Psoas muscle (tissue), 8 donors: ENCODE measurements at places on chromosomes 13 and 19. TPM values are rescaled to one million over a fixed set of nuclear protein-coding genes. Genes with fewer than 3 reads are reported as not detected.

- DNase-seq, result no peak
These were observed 528.4 kb upstream of the NBEA start for GRCh38 chr13:34413538-34414210.

- no peak for DNase-seq
These were observed 14.6 kb upstream of the SERPINE3 start for GRCh38 chr13:51324714-51325420.

DNA sequence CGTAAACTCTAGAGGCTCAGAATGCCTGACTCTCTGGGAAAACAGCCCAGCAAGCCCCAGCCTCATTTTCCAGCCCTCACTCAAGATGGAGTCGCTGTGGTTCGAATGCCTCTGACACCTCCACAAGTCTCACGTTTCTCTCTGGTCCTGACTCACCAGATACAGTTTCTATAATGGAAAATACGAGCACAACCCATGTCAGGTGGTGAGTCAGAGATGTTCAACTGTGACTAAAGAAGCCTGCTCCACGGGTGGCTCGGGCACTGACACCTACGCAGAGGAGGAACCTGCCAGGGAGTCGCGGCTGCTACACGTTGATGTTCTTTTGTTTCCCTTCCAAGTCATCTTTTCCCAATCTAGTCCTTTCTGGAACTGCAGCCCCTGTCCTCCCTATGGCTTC lies 87.1 kb upstream of the STK24 start:
- no peak for DNase-seq

- peak; percentile 7 for DNase-seq
These were observed 6.1 kb upstream of the C13orf46 start for GRCh38 chr13:113979791-113980471.

- no peak for DNase-seq
These were observed 1.6 kb downstream of the WDR88 start for GRCh38 chr19:33133438-33134031.

DNA sequence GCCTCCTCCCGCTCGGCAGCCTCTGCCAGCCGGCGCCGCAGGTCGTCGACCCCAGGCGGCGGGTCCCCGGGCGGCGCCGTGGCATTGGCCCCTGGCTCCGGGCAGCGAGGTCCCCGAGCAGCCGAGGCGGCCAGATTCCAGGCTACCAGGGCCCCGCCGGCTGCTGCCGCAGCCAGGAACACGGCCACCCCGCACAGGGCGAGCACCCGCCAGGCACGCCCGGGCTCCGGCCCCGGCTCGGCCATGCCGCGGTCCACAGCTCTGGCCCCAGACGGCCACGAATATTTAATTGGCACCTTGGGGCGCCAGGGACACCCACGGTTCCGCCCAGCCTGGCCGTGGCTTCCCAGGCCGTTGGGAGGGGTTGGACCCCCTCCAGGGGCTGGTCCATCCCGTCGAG lies at the start of gene CCDC194:
CCDC194 (minus strand) TSS at position 283 of the 400 bp plus-strand sequence; CDS start at position 245, 38 bp downstream.
- DNase-seq, result no peak

DNA sequence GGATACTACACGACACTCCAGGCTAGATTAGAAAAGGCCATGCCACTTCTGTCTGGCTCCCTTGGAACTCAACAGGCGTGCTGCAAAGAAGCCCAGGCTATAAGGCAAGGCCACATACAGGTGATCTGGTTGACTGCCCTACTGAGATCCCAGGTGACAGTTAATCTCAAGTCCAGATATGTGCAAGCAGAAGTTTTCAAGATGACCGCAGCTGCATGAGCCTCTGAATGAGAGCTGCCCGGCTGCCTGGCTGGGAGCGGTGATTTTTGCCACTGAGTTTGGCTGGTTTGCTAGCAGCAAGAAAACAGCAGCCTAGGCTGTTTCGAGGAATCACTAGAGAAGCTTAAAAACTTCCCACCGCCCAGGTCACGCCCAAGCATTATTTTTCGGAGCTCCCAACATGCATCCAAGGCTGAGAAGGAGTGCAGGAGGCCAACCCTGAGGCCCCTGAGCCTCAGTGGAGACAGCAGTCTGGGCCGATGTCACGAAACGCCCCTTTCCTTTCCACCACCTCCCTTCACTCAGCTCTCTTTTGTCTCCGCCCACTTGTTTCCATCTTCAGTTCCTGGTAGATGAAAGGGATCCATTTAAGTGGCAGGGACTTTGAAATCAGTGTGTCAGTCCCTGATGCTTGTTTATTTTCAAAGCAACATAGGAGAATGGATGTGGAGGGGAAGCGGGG lies 14.0 kb upstream of the URI1 start:
- no peak for DNase-seq

DNA sequence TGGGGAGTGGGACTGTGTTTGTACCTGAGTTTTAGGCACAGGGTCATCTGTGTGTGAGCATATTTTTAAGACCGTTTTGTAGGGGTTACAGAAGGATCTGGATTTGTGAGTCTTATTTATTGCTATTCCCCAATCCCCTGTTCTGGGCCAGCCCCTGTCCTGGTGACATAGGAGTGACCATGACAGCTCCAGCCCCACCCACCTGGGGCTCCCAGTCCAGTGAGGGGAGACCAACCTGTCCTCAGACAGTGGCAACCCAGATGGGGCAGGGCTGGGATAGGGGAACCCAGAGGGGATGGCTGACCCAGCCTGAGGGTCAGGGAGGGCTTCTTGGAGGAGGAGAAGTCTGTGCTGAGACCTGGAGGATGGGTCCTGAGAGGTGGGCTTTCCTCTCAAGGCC lies 10.7 kb downstream of the TMEM160 start:
- DNase-seq, result no peak

DNA sequence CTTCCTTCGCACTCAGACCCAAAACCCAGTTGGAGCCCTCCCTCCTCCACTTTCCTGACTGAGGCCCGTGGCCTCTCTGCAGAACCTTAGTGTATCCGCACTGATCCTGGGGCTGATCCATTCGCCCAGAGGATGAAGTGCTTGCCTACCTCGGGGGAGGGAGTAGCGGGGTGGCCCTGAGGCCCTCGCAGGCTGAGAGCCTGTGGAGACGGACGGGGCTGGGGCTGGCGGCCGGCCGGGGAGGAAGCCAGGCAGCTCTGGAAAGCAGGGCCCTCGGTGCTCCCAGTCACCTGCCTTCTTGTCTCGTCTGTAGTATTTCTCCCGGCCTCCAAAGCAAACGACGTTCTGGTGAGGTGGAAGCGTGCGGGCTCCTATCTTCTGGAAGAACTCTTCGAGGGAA lies 1.3 kb downstream of the PROZ start:
- DNase-seq, result no peak

DNA sequence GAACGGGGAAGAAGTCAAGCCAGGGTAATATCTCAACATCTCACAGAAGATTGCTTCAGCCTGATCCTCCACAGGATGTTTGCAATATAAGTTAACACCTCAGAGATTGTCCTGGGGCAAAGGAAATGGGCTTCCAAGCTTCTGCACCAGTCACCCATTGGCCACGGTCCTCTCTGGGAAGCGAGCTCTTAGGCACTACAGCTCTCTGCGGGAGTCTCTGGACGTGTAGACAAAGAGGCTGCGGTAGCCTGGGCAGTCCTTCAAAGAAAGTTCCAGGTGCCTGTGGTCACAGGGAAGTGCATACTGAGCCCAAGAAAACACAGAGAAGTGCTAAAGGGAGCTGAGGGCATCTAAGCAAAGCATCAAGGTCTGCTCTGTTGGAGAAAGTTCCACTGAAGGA lies 805.7 kb downstream of the DIAPH3 start:
- no peak for DNase-seq

DNA sequence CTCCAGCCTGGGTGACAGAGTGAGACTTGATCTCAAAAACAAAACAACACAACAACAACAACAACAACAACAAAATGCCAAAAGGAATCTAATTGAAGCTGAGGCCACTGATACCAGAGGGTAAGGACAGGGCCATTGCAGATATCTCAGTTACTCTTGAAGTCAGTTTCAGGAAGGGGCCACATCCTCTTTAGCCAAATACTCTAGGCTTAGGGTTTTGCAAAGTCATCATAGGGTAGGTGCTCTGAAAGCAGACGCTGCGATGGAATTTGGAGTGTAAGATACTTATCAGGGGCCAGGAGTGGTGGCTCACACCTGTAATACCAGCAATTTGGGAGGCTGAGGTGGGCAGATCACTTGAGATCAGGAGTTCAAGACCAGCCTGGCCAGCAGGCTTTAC lies 46.6 kb upstream of the UBAC2 start:
- DNase-seq, result no peak

DNA sequence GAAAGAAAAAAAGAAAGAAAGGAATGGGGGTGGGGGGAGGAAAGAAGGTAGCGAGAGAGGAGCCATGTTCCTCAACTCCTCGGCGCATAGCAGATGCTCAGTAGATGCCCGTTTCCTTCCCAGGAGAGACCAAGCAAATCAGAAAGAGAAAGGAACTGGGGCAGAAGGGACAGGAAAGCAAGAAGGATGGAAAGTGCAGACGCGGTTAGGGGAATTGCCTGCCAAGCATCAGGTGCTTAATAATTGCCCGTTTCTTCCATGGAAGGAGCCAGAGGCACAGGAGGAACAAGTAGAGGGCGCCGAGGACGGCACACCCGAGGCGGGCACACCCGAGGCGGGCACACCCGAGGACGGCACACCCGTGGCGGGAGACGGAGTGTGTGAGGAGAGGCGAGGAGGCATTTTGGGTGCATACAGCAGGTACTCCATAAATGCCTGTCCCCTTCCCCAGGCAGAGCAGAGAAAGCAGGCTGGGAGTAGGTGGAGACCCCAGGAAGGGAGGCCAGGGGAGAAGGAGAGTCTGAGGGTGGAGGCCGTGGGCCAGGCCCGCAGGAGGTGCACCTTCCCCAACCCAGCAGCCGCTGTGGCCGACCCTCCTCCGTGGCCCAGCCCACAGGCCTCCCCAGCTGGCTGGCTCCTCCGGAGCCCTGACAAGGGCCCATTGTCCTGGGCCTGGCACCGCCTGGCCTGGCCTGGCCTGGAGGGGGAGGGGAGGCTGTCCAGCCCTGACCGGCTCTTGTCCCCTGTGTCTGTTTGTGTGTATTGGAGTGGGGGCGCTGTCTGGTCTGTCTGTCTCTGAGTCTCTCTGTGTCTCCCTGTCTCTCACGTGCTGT lies 14.6 kb downstream of the JOSD2 start:
- peak; percentile 73 for DNase-seq

- no peak for DNase-seq
These were observed 826.0 kb upstream of the PRR20A start for GRCh38 chr13:56314765-56315164.

DNA sequence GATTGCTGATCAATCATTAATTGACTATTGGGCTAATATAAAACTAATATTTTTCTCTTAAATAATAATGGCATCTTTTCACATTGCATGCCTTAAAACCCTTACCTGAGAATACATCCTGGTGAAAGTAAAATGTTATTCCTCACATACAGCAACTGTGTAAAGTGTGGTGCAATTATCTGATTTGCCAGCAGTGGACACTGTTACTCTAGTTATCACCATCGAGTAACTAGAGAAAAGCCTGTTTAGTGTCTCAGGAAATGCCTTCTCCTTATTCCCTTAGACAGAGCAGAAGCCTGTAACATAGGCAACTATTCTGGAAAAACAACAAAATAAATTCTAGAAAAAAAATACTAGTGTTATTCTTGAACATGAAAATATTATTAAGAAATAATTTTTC lies 459.8 kb downstream of the FGF14 start:
- DNase-seq, result no peak

DNA sequence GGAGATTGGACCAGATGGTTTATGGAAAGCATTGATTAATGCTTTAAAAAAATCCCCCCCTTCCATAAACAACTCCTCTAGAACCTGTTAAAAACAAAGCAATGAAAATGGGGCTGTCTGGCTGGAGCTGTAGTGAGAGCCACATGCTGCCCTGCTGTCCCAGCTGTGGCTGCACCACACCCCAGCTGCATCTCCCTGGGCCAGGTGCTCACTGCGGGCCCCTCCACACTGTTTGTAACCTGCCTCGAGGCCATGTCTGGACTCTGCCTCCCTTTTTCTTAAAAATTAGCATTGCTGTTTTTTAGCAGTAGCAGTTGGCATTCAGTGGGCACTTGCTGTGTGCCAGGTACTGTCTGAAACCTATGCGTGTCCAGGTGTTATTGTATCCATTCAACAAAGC lies 15.2 kb upstream of the F2RL3 start:
- no peak for DNase-seq

DNA sequence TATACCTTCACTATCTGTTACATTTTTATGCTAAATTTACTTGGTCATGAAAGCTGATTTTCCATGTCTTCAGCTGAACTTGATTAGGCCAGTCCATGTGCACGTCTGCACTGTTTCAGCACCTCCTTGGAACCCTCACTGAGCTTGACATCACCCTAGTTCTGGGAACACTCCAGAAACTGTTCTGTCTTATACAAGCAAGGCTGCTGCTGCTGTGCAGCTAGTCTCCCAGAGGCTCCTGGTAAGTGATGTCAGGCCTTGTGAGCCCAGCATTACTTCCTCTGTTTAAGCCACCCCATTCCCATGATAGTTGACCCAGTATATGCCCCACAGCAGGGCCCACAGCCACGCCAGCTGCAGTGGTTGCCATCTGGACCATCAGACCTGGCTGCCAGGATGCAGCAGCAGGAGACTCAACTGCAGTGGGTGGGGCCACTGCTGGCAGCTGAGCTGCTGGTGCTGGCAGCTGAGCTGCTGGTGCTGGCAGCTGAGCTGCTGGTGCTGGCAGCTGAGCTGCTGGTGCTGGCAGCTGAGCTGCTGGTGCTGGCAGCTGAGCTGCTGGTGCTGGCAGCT lies 90.5 kb upstream of the AKAP11 start:
- DNase-seq, result no peak

- DNase-seq, result peak; percentile 82
These were observed 4.9 kb downstream of the HRC start for GRCh38 chr19:49150106-49150943.

GRCh38 chr13:91117351-91117750 lies 230.1 kb upstream of the MIR17HG start:
- no peak for DNase-seq

GRCh38 chr19:49609499-49610092 lies 18.6 kb downstream of the PRR12 start:
- DNase-seq, result no peak

GRCh38 chr13:45542391-45542790 lies 73.1 kb downstream of the ERICH6B start:
- no peak for DNase-seq

GRCh38 chr19:15223649-15224361 lies 8.4 kb downstream of the EPHX3 start:
- no peak for DNase-seq

GRCh38 chr19:48750771-48751504 lies 1.5 kb downstream of the FUT1 start:
- DNase-seq, result no peak

Gene PEAK3
- 0.12 TPM for total RNA-seq

Gene SIGLEC6
- total RNA-seq, result 0.22 TPM

Gene ADGRE3
- 0.11 TPM for total RNA-seq

Gene GIPC3
- 0.52 TPM for total RNA-seq
